C1 segment of cervical spinal cord (tissue), 14 donors: ENCODE measurements at places on chromosomes 4 and X.

- no peak for DNase-seq
Measured at GRCh38 chr4:14837860-14838259, 164.4 kb upstream of the CPEB2 start.

DNA sequence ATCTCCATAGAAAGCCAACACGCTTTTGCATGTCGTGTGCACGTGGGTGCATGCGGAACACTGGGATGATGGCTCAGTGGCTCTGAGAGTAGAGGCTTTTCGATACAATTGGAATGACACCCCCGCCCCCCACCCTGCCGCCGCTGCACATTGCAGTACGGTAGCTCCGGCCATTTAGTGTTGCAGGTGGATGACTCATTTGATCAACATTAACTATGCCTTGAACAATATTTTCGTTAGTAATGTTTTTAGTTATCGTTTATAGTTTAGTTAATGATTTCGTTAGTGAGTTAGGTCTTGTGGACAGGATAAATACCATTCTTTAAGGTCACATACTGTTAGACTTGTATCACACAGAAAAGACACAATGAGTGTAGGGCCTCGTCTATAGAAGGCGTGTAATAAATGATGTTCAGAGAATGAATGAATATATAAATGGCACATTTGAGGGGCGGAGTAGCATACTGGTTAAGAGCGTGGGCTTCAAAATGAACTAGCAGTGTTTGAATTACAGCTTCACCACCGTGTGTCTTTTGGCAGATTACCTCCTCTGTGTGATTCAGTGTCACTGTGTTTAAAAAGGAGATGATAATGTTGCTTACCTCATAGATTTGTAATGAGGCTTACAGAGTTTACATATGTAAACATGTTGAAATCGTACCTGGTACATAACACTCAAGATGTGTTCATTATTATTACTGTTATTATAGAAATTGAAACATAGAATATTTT, 67.2 kb upstream of the TENM3 start:
- no peak for DNase-seq

- DNase-seq = no peak
Measured at GRCh38 chr4:89368861-89369260, 61.3 kb upstream of the GPRIN3 start.

DNA sequence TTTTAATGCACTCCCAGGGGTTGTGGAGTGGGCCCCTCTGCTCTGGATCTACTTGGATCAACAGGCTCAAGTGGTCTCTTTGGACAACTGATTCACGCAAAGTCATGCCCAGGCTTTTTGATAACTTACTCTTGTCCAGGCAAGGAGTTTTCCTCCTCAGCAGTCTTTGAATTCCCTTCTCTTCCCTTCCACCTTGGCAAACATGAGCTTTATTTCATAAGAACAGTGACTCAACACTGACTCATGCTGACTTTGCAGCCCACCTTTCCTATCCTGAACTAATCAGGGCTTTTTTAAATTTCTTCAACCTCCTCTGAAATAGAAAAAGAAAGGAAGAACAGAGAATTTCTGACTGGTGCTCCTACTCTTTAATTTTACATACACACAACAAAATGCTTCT, 132.1 kb upstream of the LDB2 start:
- DNase-seq = no peak

- DNase-seq = no peak
Measured at GRCh38 chr4:26803211-26803861, 57.3 kb upstream of the STIM2 start.

- DNase-seq = no peak
Measured at GRCh38 chr4:26030780-26031179, 116.8 kb downstream of the SMIM20 start.

- no peak for DNase-seq
Measured at GRCh38 chrX:139739138-139739537, 31.2 kb upstream of the MCF2 start.

GRCh38 chr4:101960431-101960830, 169.9 kb downstream of the BANK1 start:
- DNase-seq = no peak

DNA sequence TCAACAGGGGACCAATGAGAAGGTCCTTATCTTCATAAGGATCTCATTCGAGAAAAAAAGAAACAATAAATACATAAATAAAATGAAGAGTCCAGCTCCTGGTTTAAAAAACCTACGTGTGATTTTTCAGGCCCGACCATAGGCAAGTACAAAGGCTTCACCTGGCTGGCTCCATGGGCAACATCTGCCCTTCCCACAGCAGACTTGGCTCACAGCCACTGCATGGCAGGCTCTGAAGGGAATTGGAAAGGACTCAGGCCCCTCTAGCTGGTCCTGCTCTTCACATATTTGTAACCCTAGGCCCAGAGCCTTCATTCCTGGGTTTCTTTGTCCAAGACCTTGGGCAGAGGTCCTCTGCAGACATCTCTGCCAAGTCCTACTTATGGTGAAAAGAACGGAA, 228.1 kb downstream of the QDPR start:
- DNase-seq = no peak

- DNase-seq = no peak
Measured at GRCh38 chr4:149322203-149322602, 493.4 kb downstream of the IQCM start.

- DNase-seq = no peak
Measured at GRCh38 chr4:93000910-93001309, 697.1 kb downstream of the GRID2 start.

DNA sequence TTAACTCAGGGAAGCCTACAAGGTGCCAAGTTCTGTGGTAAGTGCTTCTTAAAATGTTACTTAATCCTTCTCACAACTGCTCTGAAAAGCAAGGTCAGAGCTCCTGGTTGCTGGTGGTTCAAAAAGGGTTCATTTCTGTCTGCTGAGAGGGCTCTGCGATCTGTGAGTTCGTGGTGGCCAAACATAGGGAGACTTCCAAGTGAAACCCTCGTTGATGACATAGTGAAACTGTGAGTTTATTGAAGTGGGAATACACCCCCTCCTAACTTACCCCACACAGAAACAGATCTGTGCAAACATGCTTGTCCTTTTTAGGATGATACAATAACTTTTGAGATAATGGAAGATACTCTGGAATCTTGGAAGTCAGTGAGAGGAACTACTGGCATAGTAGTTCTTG, 164.8 kb upstream of the PGRMC2 start:
- DNase-seq = no peak

GRCh38 chr4:150682126-150682525, 100.2 kb downstream of the MAB21L2 start:
- no peak for DNase-seq

DNA sequence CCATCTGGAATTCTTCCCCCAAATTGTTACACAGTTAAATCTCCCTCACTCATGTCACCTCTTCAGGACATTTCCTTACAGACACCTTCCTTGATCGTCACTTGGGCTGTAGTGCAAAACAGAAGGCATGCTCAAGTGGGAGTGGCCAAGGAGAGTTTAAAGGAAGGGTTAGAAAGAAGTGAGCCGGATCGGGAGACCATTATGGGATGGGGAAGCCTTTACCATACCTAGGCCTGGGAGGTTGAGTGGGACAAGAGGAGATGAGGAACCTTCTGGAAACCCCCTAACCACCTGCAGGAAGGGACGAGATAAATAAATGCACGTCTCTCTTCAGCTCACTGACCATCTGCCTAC, 102.7 kb downstream of the UCHL1 start:
- DNase-seq = no peak

DNA sequence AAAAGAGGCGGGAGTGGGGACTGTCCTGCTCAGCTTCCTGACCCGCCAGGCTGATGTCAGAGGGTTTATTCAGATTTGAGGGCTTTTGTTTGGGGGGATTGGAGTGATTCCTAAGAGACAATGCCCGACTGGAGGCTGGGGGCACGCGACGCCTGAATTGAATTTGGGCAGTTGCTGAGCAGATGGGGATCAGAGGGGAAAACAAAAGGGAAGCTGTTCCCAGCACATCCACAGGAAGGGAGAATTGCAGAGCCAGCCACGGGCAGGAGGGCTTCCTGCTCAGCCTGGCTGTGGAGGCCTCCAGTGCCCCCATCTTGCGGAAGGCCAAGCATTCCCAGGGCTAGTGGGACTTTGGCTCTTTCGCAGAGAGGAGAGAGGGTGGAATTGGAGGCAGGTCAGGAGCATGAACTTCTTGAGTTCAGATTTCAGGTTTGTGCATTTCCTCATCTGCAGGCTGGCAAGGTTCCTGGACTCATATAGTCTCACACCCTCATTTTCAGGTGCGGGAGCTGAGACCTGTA, 162.8 kb downstream of the NHS start:
- no peak for DNase-seq

GRCh38 chr4:124593494-124593893, 119.0 kb downstream of the ANKRD50 start:
- DNase-seq = no peak

DNA sequence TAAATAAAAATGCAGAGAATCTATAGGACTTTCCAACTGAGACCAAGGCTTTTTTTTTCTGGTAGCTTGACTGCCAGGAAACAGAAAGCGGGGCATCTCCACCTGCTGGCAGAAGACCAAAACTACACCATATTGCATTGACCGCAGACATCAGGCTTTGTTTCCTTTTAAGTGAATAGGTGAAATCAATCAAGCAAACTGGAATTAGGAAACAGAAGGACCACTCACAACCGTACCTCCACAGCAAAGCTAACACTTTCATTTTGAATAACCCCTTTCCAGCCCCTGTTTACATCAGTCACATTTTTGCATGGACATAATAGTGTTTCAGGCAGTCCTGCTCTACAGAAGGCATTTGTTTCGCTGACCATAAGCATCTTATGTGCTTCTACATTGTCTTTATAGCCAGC, 218.2 kb downstream of the IDS start:
- DNase-seq = peak; percentile 9

DNA sequence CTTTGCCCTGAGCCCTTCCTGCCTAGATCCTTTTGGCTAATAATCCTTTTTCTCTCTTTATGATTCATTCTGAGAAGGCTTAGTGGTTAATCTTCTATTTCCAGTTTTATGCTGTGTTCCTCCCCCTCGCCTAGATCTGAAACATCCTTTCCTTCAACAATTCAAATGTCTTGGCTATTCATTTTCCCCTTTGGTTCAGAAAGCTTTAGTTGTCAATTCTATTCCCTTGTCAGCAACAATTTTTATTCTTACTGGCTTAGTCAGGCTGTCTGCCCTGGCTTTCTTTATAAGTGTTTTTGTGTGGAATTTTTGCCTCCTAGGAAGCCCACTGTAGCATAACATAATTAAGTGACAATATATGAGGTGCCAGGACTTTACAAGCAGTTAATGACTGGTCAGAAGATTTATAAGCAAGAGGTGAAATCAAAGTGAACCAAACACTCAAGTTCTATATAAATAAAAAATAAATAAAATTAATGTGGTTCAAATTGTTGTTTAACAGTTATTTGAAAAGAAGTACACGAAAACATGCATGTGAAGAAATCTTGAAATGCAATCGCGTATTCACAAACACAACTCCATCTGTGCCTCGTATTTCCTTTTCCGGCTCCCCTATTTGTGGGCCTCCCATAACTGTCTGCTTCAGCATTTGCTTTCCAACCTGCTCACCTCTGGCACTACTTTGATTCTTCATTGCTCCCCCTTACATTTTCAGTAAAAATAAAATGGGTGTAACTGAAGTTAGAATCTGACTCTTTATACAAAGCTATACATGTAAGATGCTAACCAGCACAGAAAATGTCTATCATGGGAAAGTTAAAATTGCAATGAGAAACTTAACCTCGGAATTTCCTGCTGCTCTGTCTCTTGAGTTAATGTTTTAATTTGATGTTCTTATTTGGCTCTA, 235.4 kb downstream of the SPRY1 start:
- no peak for DNase-seq

GRCh38 chr4:189843413-189844009, 97.2 kb upstream of the FRG1 start:
- no peak for DNase-seq
